ENCODE measurements at places on chromosomes 3 and 15.

DNA sequence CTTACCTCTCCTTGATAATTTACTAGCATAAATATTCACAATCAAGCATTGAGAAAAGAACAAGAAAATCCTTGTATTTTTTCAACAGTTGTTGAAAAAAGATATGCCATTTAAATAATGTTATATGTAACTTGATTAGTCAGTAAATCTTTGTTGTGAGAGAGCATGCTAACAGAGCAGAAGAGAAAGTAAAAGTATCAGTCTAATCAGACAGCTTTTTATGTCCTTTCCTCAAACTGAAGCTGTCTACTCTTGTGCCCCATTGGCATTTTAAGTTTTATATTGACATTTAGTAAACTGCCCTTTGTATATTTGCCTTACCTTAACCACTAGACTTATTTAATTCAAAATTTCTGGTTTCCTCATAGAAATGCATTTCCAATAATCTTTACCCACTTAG, 668.7 kb downstream of the OTOL1 start:
- DNase-seq = no peak

DNA sequence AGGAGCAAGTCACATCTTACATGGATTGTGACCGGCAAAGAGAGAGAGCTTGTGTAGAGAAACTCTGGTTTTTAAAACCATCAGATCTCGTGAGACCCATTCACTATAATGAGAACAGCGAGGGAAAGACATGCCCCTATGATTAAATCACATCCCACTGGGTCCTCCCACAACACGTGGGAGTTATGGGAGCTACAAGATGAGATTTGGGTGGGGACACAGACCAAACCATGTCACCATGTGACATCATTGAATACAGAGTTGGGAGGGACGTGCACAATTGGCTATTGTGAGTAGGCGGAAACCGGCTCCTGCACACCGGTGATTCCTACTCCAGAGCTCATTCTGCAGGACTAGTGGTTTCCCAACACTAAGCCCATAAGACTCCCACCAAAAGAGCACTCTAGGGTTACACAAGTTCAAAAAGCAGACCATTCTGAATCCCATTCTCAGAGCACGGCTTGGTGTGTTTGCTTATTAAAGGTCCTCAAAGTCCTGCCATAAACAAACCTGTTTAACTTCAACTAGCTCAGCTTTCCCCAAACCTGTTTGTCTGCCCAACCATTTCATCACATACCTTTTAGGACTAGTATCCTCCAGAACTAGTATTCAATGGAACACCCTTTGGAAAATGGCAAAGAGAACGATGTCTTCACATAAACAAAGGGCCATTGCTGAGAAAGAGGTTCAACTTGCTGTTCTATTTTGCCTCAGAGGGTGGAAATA, 167.6 kb downstream of the TLE3 start:
- DNase-seq = no peak

DNA sequence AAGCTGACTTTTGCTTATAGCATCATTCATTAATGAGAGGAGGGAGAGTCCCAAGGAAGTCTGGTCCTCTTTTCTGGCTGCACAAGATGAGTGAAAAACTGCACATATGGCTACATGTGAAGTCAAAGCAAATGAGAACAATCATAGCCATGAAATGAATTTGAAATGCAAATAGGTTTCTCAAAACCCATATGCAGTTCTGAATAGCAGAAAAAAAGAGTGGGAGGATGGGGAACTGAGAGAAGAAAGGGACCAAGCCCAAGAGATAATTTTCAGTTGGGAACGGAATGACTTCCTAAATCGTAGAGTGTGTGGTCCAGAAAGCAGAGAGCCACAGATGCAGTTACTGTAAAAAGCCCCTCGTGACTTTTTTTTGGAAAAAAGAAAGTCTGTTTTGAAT, 66.3 kb downstream of the GTPBP8 start:
- DNase-seq = no peak

- no peak for DNase-seq
Observed at GRCh38 chr15:68735610-68736009, 85.1 kb downstream of the ANP32A start.

- no peak for DNase-seq
Observed at GRCh38 chr3:16906682-16907081, 21.9 kb downstream of the PLCL2 start.

DNA sequence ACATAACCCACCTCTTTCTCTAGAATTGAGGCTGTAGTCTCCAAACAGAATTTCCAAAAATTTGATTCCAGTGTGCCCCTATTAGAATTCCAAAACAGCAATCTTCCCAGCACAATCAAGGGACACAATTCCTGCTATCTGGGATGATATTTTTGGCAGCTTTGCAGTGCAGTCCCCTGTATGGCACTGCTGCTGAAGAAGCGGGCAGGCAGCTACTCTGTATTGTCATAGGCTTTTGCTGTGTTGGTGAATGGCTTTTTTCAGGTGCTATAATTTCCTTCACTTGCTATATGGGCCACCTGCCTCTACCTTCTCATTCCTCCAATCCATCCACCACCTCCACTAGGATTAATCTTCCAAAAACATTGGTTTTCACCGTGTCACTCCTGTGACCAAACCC, 145.5 kb downstream of the VGLL4 start:
- DNase-seq = no peak

GRCh38 chr15:51936105-51936478, 35.5 kb downstream of the LEO1 start:
- no peak for DNase-seq

GRCh38 chr3:160883373-160883772, 127.3 kb downstream of the PPM1L start:
- DNase-seq = no peak

DNA sequence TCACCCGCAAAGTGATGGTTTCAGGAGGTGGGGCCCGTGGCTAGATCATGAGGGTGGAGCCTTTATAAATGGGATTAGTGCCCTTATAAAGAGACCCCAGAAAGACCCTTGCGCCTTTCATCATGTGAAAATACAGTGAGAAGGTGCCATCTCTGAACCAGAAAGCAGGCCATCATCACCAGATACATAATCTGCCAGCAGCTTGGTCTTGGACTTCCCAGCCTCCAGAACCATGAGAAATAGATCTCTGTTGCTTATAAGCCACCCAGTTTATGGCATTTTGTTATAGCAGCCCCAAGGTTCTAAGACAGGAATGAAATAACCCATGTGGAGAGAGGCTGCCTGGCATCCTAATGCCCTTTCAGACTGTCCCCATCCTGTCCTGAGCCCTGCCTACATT, 127.8 kb upstream of the SMAD3 start:
- DNase-seq = no peak

DNA sequence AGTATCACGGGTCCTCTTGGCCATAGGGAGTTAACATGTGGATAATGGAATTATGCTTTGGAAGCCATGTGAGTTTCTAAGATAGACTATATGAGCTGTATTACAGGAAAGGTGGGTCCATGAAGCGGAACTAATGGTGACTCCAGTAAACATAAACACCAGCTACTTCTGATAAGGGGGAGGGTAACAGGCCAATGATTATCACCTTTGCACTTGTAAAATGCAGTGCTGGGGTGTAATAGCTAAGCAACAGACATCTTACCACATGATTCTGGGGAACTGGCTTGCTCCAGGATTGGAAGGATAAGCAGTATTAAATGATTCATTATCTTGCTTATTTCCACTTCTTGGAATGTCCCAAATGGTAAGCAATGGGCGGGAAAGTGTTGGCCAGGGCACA, 61.4 kb upstream of the CD47 start:
- no peak for DNase-seq

GRCh38 chr3:189076449-189076848, 95.3 kb upstream of the TPRG1 start:
- no peak for DNase-seq

GRCh38 chr3:71231680-71232079, 351.8 kb downstream of the FOXP1 start:
- no peak for DNase-seq

DNA sequence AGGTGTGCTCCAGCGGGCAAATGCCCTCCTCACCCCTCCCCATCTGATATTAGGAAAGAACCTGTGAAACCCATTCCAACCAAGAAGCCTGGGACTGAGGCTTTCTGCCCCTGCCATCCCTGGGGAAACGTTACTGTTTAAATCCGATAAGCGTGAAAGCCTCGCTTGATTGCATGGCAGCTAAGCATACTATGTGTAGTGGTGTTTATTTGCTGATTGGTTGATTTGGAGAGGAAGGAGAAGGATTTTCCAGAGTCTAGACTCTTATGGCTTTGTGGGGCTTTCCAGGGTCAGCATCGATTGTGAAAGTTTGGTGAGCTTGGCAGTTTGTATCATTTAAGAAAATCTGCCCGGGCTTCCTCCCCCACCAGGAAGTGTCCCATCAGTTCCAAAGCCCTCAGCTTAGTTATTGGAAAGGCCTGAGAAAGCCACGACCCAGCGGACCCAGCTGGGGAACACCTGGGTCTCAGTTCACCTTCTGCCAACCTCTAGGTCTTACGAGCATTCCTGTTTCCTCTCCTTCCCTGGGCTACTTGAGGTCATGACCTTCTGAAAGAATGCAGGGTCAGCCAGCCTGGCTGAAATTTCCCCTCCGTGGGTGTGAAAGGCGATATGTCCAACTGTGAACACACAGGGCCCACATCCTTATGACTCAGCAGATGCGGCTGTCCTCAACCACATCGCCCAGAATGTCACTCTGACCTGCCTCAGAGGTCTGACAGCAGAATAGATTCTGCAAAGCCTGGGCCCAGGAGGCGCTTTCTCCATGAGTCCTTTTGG, 62.8 kb upstream of the HERC1 start:
- DNase-seq = no peak

- no peak for DNase-seq
Observed at GRCh38 chr3:44890852-44891251, 16.4 kb downstream of the TGM4 start.

- no peak for DNase-seq
Observed at GRCh38 chr15:25239471-25240345, 199.1 kb downstream of the UBE3A start.

DNA sequence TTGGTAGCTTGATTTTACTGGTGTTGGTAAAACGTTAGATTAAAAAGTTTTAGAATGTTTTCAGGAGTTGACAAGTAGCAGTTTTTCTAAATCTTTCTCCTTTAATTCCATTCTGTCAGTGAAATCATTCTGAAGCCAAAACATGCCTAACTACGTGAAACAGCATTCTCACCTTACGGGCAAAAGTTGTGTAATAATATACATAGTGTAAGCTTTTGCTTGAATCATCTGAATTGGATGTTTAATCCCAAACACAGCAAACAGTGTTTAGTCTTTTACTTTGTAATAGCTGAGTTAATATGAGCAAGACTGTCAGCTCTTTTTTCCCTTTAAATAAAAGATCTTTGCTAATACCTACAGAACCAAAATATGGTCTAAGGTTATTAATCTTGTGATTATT, 100.6 kb downstream of the CYP19A1 start:
- DNase-seq = no peak

- DNase-seq = peak; percentile 97
Observed at GRCh38 chr3:119322835-119323722, 28.9 kb downstream of the ARHGAP31 start.

DNA sequence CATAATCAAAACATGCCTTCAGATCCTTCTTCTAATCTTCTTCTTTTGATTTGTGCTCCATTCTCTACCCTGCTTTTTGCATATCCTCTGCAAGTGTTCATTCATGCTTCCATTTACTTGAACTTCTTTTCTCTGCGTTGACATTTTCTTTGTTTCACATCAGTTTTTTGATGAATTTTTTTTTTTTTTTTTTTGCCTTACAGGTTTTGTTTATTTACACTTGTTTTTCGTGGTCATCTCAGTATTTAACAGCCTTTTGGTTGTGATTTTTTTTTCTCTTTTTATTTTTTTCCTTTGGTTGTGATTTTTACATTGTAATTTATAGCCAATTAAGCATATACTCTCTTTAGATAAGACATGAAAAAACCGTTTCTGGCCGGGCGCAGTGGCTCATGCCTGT, 11.8 kb upstream of the SHQ1 start:
- DNase-seq = no peak

GRCh38 chr3:138971766-138972320, 24.8 kb downstream of the FOXL2NB start:
- no peak for DNase-seq

- DNase-seq = no peak
Observed at GRCh38 chr15:27701956-27702355, 397.2 kb downstream of the OCA2 start.

DNA sequence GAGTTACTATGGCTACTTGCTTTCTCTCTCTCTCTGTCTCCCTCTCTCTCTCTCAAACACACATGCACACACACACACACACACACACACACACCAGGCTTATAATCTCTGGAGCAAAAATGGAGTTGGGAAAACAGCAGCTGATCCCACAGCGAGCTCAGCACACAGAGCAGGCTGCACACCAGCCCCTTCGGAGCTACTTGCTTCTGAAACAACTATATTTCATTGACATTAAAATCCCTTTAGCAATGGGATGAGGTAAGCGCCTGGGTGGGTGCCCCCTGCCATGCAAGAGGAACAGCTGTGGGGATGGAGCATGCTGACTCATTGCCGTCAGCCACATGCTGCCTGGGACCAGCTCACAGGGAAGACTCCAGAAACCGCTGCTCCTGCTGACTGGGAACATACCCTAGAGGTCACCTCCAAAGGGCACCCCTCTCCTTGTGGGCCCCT, 45.7 kb downstream of the B3GNT5 start:
- DNase-seq = no peak

GRCh38 chr15:93030430-93031102, 58.4 kb downstream of the RGMA start:
- DNase-seq = peak; percentile 48

DNA sequence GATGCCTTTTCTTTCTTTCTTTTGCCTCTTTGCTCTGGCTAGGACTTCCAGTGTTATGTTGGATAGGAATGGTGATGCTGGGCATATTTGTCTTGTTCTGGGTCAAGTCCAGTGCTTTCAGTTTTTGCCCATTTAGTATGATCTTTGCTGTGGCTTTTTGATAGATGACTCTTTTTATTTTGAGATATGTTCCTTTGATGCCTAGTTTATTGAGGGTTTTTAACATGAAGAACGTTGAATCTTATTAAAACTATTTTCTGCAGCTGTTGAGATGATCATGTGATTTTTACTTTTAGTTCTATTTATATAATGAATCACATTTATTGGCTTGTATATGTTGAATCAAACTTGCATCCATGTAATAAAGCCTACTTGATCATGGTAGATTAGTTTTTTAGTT, 363.8 kb upstream of the RASGRP1 start:
- no peak for DNase-seq

- DNase-seq = no peak
Observed at GRCh38 chr15:67869701-67870100, 29.9 kb upstream of the RNU6-1 start.

GRCh38 chr15:98384328-98385029, 263.9 kb upstream of the IGF1R start:
- no peak for DNase-seq

DNA sequence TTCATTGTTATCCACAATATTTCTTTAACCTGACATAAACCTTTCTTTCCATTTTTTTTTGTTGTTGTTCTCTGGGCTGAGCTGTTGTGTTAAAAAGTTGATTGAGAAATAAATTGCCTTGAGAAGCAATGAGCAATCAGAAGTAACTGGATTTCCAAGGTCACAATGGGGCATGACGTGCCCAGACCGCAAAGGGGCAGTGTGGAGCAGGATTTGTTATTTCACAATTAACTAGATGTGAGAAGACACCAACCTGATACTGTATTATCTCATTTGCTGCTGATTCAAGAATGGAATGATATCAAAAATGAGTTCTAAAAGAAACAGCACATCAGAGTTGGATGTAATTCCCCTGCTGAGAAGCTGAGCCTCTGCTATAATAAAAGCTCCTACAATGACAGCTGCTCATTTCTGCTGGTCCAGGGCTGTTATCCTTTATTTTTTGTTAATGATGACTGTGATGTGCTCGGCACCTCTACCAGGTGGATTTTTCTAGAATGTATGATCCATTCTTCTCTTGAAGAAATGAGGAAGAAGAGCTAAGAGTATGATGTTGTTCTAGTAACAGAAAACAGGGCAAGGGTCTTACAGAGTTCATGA, 28.1 kb downstream of the CPNE4 start:
- DNase-seq = no peak

GRCh38 chr15:28111543-28111942, 12.4 kb upstream of the OCA2 start:
- DNase-seq = no peak
